ENCODE measurements at places on chromosomes 3 and 15.

DNA sequence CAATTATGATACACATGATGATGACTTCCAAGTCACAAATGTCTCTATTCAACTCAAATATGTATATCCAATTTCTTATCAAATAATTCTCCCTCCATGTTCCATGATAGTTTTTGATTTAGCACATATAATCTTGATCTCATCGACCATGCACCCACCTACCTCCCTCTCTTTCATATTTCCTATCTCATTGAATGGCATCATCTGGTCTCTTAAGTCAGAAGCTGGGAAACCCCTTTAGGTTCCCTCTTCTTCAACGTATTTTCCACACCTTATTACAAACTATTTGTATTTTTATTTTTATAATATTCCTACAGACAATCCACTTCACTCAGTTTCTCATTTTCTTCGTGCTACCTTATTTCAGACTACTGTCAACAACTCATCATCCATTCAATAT, 56.9 kb upstream of the DPH6 start:
- no peak for DNase-seq

GRCh38 chr3:8755564-8756237, 13.7 kb downstream of the OXTR start:
- DNase-seq, result no peak

DNA sequence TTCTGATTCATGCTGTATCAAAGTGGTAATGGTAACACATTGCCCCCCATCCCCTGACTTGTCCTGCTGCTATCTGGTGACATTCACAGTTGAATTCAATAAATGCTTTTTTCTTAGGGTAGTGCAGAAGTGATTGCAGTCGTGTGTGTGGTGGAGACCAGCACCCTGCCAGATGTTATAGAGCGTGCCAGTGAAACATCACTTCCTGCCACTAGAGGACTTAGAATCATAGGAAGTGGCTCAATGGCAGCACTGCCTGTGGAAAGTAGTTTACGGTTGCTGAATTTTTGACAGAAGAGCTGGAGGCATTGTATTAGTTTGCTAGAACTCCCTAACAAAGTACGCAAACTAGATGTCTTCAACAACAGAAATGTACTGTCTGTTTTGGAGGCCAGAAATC, 37.4 kb upstream of the P2RY12 start:
- DNase-seq, result no peak

- no peak for DNase-seq
Measured at GRCh38 chr3:10180289-10180688, 15.6 kb downstream of the IRAK2 start.

DNA sequence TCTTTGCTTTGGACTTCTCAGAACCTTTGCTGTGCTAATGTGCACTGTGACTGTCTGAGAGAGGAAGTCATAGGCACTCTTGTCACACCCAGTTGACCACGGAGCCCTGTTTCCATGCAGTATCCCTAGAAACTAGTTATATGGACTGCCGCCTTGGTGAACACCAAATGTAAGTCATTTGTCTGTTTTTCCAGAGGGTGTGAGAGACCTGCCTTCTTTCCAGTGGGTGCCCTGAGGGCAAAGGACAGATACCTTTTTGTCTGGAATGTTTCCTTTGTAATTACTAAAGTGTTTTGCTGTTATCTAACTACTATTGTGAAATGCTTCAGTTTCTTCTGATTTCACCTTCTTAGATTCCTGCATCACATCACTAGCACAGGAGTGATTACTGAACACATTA, 91.8 kb downstream of the LARS2 start:
- no peak for DNase-seq

DNA sequence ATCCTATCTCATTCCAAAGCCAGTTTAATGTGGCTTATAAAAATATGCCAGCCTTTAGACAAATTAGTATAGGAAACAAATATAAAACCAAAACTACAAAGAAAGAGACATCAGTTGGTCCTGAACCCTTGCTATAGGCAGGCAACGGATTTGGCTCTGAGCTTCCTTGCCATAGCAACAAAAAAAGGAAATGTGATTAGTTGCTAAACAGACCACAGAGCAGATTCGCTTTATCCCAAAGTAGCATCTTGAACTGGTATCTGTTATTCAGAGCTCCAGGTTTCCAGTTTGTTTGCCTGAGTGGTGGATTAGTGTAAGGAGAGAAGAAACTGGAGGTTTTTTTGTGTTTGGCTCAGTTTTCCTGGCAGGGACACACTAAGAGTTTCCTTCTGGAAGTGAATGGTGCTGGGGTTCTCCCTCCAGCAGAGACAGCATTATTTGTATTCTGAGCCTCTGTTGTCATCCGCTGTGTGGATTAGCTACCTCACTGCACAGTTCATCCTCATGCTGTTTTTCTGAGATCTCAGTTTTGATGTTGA, 44.1 kb downstream of the CHST2 start:
- DNase-seq, result no peak

DNA sequence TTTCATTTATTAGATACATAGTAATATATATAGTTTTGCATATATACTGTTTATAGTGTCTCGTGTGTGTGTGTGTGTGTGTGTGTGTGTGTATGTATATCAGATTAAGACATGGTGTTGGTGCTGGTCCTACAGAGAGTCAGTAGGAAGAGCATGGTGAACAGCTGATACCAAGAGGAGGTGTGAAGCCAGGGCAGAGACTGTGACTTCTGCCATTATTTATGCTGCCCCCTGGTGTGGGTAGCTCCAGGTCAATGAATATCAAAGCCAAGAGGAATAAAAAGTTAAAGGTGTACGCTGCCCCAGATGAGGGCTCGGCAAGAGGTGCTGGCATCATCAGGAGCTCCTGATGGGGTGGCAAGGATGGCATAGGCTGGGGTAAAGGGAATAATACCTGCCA, 299.5 kb upstream of the RASGRP1 start:
- no peak for DNase-seq

GRCh38 chr3:77648664-77649063, 608.8 kb downstream of the ROBO2 start:
- no peak for DNase-seq

DNA sequence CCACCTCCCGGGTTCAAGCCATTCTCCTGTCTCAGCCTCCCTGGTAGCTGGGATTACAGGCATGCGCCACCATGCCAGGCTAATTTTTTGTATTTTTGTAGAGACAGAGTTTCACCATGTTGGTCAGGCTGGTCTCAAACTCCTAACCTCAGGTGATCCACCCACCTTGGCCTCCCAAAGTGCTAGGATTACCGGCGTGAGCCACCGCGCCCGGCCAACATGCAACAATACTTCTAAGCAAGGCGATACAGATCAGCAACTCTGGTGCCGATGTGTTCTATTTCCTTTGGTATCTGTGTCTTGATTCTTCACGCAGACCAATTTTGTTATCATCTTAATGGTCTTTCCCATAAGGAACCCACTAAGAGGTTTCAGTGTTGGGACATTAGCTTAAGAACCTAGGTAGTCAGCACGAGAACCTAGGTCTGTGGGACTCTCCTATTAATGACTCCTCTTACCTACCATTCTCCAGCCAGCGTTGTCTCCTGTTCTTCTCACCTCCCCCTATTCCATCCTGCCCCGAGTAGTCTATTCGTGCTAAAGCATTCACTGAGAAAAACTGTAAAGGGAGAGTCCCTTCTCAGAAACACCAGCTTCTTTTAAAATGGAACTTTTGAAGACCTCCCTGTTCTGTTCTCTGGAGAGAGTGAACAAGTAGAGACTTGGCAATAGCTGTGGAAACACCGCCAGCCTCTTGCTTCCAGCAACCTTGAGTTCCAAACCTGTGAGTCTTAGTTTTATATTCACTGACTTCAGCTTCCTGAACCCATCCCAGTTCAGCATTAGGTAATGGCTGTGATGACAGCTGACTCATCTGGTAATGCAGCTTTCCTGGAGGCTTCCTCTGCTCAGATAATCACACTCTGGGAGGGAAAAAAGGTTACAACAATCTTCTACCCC, 61.2 kb downstream of the TSC22D2 start:
- no peak for DNase-seq

GRCh38 chr3:132448216-132448961, 31.1 kb downstream of the DNAJC13 start:
- no peak for DNase-seq
